Kidney (tissue), 22 donors: ENCODE measurements at places on chromosomes 11 and 22. TPM values are rescaled to one million over a fixed set of nuclear protein-coding genes. Genes with fewer than 3 reads are reported as not detected.

GRCh38 chr11:118002010-118002540 is 15.9 kb downstream of the IL10RA start:
- H3K4me3 ChIP-seq = no peak overlapping the region
- H3K27ac ChIP-seq = no peak overlapping the region
- no peak for DNase-seq
- no peaks in the 10 kb centered on the region for H3K36me3 ChIP-seq
- H3K4me1 ChIP-seq = no peaks in the 10 kb centered on the region

DNA sequence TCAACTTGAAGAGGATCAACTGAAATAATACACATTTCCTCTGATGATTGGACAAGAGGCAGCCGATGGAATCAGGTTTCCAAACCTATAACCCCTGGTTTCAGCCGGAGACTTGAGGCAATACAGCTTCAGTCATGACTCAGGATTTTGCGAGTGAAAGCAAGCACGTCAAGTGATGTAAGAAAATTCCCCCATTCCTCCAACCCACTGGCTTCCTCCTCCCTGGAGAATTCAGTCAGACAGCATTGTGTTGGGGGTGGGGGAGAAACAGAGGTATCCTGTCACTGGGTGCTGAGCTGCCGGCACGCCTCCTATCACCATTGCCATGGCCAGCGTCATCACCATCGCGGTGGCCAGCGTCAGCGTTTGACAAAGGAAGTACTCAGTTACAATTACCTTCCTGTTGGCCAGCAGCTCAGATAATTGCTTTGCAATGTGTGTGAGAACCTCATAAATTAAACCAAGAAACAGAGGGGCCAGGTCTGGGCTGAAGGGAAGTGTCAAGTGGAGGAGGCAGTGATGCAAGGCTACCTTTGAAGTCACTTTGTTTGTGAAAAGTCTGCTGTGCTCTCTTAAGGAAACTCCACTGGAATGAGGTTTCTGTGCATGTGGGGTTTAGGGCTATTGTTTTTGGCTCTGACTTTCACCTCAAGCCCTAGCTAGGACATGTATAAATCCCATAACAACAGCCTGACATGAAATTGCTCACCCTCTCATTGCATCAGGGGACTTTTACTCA is 50.2 kb downstream of the LIF start:
- no peaks in the 10 kb centered on the region for H3K36me3 ChIP-seq
- DNase-seq = peak; percentile 92
- H3K4me3 ChIP-seq = peak overlapping the region; percentile 37
- peaks cover 9% of the 10 kb centered on the region for H3K4me1 ChIP-seq
- no peaks in the 10 kb centered on the region for H3K27me3 ChIP-seq
- H3K27ac ChIP-seq = peak overlapping the region; percentile 80

DNA sequence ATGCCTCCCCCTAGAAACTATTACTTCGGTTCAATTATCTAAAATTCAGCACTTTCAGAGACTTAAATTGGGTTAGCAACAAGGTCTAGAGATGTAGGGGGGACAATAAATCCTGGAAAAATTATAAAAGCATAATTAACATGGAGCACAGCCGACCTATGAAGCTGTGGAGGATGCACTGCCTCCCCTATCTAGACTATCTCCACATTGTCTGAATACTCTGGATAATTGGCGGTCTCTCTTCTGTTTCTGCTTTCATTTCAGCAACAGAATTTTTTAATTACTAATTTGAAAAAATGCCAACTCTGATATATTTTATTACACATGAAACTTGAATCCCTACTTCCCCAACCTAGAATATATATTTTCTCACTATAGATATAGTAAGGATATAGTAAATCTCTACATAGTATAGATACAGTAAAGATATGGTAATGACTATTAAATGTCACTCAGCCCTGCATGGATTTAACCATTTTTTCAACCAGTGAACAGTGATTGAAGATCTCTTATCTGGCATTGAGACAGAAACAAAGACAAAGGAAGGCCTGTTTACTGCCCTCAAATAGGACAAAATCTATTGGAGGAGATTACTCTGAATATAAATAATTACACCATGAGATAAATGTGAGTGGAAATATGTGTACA is 157.6 kb downstream of the BLID start:
- H3K36me3 ChIP-seq = no peaks in the 10 kb centered on the region
- DNase-seq = no peak
- no peaks in the 10 kb centered on the region for H3K4me1 ChIP-seq
- H3K27ac ChIP-seq = no peak overlapping the region
- H3K27me3 ChIP-seq = no peaks in the 10 kb centered on the region

DNA sequence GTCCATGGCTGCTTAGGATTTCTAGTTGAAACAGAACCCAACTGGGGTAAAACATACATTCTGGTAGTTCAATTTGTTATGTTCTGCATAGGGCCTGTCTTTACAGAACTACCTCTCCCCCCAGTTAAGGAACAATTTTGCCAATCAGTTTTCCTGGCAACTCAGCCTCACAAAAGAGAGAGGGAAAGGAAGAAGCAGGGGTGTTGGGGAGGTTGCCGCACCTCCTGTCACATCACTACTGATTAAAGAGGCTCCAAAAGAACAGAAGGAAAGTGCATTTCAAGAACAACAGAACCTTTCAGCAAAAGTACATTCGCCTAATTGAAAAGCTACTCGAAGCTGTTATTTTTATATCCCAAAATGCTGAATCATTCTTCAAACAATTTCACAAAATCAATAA is 217.6 kb downstream of the CADM1 start:
- H3K4me3 ChIP-seq = no peak overlapping the region
- no peaks in the 10 kb centered on the region for H3K4me1 ChIP-seq
- no peaks in the 10 kb centered on the region for H3K36me3 ChIP-seq
- H3K27me3 ChIP-seq = no peaks in the 10 kb centered on the region

DNA sequence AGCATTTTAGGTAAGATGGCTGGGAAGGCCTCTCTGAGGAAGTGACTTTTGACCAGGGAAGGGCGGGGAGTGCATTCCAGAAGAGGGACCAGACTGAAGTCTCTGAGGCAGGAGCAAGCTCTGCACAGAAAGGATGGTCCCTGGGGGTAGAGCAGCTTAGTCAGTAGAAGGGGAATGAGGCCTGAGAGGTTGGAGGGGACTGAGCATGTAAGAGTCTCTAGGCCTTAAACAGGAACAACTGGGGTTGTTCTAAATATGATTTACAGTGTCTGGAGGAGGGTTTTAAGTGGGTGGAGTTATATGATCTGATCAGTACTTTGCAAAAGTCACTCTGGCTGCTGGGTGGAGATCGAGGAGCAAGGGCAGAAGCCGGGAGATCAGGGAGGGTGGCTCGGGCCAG is 31.7 kb upstream of the TEF start:
- H3K27ac ChIP-seq = no peak overlapping the region
- no peaks in the 10 kb centered on the region for H3K27me3 ChIP-seq
- H3K36me3 ChIP-seq = peaks cover 4% of the 10 kb centered on the region
- no peak for DNase-seq
- H3K4me3 ChIP-seq = no peak overlapping the region

DNA sequence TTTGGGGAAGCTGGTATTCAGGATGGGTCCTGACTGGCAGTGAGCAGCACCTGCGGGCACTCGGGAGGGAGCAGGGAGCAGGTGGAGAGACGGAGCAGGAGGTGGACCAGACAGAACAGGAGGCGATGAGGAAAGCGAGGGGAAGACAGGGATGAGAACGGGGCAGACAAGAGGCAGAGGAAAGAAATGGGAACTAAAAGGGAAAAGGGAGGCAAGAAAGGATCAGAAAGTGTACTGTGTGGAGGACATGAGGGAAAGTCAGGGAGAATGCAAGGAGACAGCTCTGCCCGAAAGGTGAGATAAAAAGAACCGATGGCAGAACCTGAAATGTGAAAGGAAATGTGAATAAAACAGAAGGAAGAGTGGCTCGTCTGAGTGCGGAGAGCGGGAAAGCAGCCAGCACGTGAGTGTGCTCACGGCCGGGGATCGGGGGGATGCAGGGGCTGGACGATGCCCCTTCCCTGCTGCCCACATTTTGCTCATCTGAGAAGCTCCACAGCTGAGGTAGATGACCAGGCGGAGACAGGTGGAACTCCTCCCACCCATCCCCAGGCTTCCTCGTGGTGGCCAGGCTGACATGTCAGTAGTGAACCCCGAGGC is 494.4 kb upstream of the B3GAT1 start:
- no peaks in the 10 kb centered on the region for H3K36me3 ChIP-seq
- H3K27me3 ChIP-seq = no peaks in the 10 kb centered on the region
- no peak overlapping the region for H3K4me3 ChIP-seq
- H3K27ac ChIP-seq = no peak overlapping the region
- H3K4me1 ChIP-seq = no peaks in the 10 kb centered on the region

GRCh38 chr11:125257190-125257579 is 92.6 kb downstream of the PKNOX2 start:
- H3K27ac ChIP-seq = no peak overlapping the region
- no peaks in the 10 kb centered on the region for H3K36me3 ChIP-seq
- DNase-seq = peak; percentile 41
- H3K4me1 ChIP-seq = peaks cover 4% of the 10 kb centered on the region

DNA sequence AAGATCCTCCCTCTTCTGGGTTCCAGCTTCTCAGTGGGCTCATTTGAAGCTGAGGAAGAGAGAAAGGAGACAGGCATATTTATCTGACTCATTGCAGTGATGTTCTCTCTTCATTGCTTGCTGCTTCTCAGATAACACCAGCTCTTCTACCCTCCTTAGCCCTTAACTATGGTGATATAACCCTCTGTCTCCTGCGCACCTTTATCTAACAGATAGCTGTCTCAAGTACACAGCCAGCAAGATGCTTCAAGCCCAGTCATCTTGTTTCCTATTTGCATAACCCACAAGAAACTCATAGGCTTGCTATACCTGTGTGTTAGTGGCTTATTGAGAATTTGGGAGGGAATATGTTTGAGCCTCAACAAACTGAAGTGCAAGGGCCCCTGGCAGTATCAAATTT is 12.6 kb downstream of the PRSS23 start:
- H3K36me3 ChIP-seq = no peaks in the 10 kb centered on the region
- no peak overlapping the region for H3K27ac ChIP-seq
- H3K4me3 ChIP-seq = no peak overlapping the region
- H3K27me3 ChIP-seq = no peaks in the 10 kb centered on the region
- no peak for DNase-seq

DNA sequence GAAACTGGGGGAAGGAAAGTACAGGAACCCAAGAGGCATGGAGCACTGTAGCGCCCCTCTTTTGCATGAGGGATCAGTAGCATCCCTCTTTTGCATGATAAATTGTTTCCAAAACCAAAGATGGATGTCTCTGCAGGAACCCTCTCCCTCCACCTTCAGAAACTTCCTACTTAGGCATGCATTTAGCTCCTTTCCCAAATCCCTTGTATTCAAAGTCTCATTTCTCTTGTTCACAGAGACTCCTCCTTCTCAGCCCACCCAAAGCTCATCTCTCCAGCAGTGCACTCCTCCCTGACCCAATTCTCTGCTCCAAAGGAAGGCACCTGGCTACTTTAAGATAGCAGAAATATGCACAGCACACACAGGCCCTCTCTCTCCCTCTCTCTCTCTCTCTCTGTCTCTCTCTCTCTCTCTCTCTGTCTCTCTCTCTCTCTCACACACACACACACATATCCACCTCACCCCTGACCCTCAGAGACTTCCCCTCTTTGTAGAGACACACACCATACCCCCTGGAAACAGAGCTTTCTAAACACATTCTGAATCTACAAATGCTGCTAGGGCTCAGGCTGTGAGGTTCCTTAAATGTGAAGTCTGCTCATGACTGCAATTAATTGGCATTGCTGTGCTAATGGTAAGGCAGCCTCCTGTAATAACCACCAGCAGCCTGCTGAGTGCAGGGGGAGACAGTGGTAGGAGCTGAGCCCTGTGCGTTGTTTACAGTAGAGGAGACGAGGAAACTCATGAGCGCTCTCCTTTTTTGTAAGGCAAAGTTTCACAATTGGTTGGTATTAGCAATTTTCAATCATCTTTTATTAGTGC is 519.6 kb downstream of the NTM start:
- no peaks in the 10 kb centered on the region for H3K36me3 ChIP-seq
- H3K27me3 ChIP-seq = no peaks in the 10 kb centered on the region
- H3K27ac ChIP-seq = no peak overlapping the region

GRCh38 chr11:85845124-85845631 is 10.0 kb upstream of the CCDC83 start:
- DNase-seq = no peak
- H3K36me3 ChIP-seq = no peaks in the 10 kb centered on the region
- H3K4me1 ChIP-seq = no peaks in the 10 kb centered on the region
- H3K4me3 ChIP-seq = no peak overlapping the region

DNA sequence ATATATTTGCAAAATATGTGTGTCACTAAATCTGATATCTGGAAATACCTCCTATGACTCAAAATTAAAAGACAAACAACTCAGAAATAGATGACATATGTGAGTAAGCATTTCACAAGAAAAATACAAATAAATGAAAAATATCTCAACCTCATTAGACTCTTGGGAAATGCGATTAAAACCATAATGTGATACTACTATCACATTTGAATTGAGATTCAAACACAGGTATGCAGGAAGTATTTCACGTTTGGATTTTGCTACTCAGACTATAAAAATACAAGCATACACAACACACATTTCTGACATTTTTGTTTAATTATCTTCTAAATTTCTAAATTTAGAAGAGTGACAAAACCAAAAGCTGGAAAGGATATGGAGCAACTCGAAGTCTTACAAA is 811.9 kb upstream of the LRRC4C start:
- no peaks in the 10 kb centered on the region for H3K36me3 ChIP-seq
- H3K4me1 ChIP-seq = no peaks in the 10 kb centered on the region
- DNase-seq = no peak
- H3K27ac ChIP-seq = no peak overlapping the region
- H3K27me3 ChIP-seq = no peaks in the 10 kb centered on the region
- H3K4me3 ChIP-seq = no peak overlapping the region

- H3K27ac ChIP-seq = no peak overlapping the region
- no peak for DNase-seq
- H3K36me3 ChIP-seq = no peaks in the 10 kb centered on the region
- H3K4me1 ChIP-seq = peaks cover 2% of the 10 kb centered on the region
Measured at GRCh38 chr11:66157182-66157864, 87.3 kb downstream of the PACS1 start.

GRCh38 chr11:108543316-108543964 is 45.3 kb upstream of the POGLUT3 start:
- H3K27ac ChIP-seq = no peak overlapping the region
- no peaks in the 10 kb centered on the region for H3K27me3 ChIP-seq
- no peaks in the 10 kb centered on the region for H3K4me1 ChIP-seq
- no peak overlapping the region for H3K4me3 ChIP-seq
- H3K36me3 ChIP-seq = no peaks in the 10 kb centered on the region

DNA sequence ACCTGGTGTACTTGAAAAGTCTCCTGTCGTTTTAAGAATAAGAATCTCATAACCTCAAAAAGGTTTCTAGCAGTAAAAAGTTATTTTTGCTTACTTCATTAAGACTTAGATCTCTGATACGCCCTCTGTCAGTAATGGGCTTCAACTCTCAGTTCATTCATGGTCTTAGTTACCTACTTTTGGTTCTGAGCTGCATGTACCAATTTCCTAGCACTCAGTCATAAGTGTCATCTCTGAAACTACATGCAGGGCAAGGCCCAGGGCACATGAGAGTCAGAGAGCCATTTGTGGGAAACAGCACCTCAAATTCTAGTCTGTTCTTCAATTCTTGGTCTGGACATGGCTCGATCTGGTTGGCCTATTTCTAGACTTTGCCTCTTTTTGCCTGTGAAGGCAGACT is 838.4 kb downstream of the FAM181B start:
- H3K27ac ChIP-seq = no peak overlapping the region
- H3K4me3 ChIP-seq = no peak overlapping the region
- no peaks in the 10 kb centered on the region for H3K4me1 ChIP-seq

Gene DENND6B
- total RNA-seq = 16.7 TPM

Gene B4GALNT4
- 1.4 TPM for total RNA-seq

Gene LRRC4C
- total RNA-seq = 1.6 TPM

Gene C11orf42
- total RNA-seq = not detected

Gene TPP1
- total RNA-seq = 84.2 TPM
